Ascending aorta (tissue), 2 donors: ENCODE measurements at places on chromosomes 2 and 18. TPM values are rescaled to one million over a fixed set of nuclear protein-coding genes. Genes with fewer than 3 reads are reported as not detected.

EHD3 gene
- total RNA-seq, result 22.5 TPM

ATP6V1B1 gene
- not detected for total RNA-seq

SELENOI gene
- total RNA-seq, result 2.2 TPM

DSC1 gene
- total RNA-seq, result not detected

MTHFD2 gene
- 31.7 TPM for total RNA-seq

NEDD4L gene
- total RNA-seq, result 15.6 TPM

MREG gene
- total RNA-seq, result not detected

FBXO36 gene
- total RNA-seq, result 1.6 TPM

NETO1 gene
- total RNA-seq, result not detected

DNA sequence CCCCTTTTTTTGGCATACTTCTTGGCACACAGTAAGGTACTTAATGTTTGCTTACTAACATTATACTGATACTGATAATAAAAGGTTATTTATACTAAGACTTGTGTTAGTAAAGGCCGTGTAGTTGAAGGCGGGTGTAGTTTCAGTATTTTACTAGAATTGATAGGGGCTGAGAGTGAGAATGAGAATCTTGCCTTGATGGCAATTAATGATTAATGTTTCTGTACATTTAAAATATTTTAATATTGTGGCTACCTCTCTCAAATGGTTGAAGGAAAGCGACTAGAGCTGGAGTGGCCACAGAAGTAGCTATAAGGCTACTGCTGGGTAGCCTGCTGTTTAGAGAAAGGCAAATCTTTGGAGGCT, 29.3 kb downstream of the PELI1 start:
- no peak for DNase-seq

DNA sequence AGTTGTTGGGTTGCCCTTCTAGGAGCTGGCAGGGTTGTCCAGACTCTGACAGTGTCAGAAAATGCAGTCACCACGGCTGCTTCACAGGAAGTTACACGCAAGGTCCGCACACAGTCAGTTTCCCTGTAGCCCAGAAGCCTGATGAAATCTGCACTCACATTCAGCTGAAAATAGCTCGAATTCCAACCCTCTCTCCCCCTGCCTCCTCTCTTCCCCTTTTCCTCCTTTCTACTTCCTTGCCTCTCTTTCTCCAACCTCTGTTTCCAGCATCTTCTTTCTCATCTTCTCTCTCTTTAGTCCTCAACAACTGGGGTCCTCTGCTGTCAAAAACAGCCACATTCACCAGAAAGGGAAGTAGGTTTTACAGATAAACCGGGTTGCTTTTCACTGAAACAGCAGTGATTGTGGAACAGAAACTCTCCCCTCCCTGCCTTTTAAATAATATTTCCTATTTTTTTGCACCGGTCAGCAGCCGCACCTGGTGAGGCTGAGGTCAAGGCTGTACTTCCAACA, 69.3 kb downstream of the BCL11A start:
- DNase-seq, result no peak

DNA sequence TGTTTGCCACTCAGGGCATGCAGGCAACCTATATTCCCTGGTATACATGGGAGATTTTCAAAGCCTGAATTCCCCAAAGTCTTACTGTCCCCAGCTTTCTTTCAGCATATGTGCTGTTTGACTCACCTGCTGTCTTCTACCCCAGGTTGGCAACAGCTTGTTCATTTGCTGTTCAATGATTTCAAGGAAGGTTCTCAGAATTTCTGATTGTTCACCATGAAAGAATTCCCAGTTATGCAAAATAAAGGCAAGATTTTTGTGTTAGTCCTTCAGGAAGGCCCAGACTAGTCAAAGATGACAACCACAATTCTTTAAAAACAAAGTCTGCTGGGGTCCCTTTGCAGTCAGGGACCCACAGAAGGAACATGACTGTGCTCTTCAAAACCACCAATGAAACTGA, 1057.8 kb upstream of the CDH2 start:
- no peak for DNase-seq

- DNase-seq, result no peak
These were observed 51.8 kb downstream of the PPP4R1 start for GRCh38 chr18:9562584-9562983.

DNA sequence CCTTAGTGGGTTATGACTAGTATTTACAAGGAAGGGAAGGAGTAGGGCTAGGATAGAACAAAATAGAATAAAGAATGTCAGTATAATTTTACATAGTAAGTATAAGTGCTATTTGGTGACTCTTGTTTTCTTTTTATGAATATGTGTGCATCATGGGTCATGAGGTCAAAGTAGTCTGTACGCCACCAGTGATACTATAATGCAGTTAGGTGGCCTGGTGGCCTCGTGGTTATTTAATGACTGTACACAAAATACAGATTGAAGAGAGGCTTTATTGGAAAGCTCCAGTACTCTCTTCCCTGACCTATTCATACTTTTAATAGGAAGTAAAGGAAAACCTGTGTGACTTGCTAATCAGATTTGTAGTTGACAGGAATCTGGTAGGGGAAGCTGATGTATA, 27.3 kb downstream of the CAB39 start:
- DNase-seq, result no peak

DNA sequence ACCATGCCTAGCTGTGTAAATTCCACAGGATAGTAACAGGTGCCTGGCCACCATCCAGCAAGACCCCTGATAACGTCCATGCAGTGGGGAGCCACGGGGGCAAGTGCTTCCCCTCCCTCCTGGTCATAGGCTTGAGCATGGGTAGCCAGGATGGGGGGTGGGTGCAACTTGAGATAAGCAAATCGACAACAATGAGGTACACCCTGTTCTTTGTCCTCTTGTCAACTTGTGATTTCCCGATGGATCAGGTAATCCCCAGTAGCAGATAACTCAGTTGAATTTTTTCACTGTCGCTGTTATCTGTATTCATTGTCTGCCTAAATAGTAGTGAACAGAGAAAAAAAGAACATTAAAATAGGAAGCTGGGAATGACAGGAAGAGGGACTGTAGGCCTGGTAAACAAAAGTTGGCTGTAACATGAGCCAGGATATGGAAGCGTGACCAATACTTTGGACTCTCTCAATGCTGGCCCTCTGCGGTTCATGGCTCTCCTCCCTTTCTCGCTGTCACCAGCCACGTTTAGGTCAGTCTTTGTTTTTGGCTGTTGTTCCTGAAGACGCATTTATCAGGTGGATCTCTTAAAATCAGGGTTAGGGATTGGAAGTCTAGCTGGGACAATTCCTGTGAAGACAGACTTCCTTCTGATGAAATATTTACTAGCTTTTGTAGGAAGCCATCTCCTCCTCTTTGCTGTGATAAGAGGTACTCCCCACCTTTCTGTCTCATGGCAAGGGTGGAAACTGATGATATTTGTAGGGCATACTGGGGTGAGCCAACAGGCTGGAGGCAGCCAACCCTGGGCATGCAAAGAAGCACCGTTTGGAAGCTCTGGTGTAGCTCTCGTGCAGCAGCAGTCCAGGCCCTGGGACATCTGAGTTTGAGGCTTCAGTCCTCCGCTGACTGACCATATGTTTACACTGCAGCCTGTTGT, 42.4 kb downstream of the TCF7L1 start:
- no peak for DNase-seq

- DNase-seq, result no peak
These were observed 122.2 kb downstream of the NCOA1 start for GRCh38 chr2:24613154-24613814.

DNA sequence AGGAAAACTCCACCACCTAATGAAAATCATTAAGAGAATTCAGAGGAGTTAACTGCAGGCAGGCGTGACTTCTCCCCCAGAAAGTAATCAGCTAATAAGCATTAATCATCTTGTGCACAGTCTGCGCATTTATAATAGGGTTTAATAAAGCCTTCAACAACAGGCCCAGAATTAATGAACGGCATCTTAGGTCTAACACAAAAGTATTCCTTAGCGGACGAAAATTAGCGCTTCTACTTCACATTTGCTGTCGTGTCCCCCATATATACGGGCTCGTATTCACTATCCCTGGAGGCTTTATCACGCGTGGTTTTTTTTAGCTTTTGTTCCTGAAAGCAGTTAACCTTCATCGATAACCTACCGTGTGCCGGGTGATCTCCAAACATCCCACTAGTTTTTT, 1.8 kb downstream of the ATP8B1 start:
- no peak for DNase-seq

GRCh38 chr18:10872304-10872703, 277.1 kb downstream of the PIEZO2 start:
- DNase-seq, result no peak

- no peak for DNase-seq
These were observed 9.9 kb upstream of the INO80C start for GRCh38 chr18:35507623-35508022.

DNA sequence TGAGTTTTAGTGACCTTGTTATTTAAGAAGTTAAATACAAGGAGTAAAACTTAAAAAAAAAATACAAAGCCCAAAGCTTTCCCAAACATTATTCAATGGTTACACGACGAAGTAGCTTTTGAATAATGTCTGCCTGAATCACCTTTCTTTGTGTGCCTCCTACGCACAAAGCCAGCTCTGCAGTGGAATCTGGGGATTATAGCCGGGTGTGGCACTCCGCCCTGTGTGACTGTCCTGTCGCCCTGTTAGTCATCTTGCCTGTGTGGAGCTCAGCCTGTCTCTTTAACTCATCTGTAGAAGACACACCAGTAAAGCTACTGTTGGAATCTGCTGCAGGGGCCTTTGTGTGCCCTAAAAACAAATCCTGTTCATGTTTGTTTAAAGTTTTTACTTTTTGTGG, 79.4 kb upstream of the TCF7L1 start:
- DNase-seq, result no peak

DNA sequence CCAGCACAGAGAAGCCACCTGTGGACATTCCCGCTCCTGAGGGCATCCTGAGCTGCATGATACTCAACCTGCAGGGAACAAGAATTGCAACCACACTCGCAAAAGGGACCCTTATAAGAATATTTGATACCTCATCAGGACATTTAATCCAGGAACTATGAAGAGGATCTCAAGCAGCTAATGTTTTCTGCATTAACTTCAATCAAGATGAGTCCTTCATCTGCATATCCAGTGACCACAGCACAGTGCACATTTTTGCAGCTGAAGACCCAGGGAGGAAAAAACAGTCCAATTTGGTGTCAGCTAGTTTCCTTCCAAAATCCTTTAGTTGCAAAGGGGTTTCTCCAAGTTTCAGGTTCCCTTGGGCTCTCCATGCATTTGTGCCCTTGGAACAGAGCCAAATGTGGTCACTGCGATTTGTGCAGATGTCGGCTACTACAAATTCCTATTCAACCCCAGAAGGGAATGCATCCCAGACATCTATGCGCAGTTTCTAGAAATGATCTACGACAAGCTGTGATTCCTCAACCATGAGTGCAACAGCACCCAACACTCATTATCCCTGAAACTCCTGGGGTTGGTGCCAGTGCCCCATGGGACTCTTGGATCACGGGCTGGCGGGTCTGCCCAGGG, 23.3 kb upstream of the FHOD3 start:
- no peak for DNase-seq
